ENCODE measurements at places on chromosomes 11 and 22.

DNA sequence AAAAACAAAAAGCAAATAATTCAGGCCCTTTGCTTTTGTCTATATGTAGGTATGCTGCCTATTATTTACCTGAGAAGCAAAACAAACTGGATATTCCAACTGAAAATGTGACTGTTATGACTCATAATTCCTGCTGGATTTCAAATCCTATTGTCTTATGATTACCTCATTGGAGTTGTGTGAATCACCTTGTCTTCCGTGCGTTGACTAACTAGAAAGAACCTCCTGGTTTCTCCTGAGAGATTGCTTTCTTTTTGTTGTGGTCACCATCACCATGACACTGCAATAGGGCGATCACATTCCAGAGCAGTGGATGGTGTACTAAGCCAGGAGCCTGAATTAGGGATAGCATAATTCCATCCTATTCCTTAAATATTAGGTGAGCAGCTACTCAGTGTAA, 23.0 kb upstream of the EXPH5 start:
- peak; percentile 69 for DNase-seq

DNA sequence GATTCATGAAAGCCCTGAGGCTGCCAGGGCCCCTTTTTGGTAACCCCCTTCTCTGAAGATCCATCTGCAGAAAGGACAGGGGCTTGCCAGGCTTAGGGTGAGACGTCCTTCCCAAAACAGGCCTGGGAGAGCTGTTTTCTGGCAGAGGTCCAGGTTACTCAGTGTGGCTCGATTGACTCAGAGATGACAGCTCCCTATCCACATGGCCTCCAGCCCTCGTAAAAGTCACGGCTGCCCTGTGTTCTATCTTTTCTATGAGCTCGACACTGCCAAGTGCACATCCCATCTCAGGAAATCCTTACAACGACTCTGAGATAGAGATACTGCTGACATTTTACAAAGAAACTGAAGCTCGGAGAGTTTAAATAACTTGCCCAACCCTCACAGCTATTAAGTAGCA, 20.4 kb downstream of the ADAMTS8 start:
- peak; percentile 34 for DNase-seq

GRCh38 chr11:70080763-70081162, 2.6 kb downstream of the ANO1 start:
- no peak for DNase-seq

DNA sequence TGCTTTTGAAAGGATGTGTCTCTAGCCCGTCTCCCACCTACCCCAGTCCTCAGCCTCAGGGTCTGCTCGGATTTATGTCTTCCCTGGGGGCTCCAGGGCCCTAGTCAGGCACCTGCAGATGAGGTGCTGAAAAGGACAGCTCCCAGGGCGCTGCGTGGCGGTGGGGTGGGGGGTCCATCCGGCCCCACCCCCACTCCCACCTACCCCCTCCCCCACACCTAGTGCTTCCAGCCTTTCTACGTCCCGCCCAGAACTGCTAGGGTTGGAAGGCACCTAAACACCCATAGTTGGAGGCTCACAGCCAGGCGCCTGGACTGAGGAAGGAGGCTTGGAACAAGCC, 1.4 kb upstream of the ROBO3 start:
- DNase-seq, result no peak

DNA sequence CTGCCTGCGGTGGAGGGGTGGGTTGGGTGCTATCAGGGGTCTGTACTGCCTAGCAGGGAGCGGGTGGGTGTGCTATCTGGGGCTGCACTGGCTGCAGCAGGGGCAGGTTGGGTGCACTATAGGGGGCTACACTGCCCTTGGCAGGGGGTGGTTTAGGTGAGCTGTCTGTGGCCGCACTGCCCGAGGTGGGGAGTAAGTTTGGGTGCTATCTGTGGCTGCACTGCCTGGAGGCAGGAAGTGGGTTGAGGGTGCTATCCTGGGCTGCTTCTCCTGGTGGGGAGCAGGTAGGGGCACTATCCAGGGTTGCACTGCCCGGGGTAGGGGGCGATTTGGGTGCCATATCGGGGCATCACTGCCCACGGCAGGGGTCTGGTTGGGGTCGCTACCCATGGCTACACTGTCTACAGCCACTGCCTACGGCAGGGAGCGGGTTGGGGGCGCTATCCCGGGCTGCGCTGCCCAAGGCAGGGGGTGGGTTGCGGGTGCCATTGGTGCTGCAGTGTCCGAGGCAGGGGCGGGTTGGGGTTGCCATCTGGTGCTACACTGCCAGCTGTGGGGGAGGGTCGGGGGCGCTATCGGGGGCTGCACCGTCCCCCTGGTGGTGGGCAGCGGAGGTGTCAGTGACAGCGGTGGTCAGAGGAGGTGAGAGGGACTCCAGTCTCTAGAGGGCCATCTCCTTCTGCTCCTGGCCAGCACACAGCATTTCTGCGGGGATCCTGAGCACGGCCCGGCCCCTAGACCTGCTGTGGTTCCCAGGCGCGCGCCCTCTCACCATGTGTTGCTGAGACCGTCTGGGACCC, 1.3 kb upstream of the RFPL2 start:
- DNase-seq, result no peak

DNA sequence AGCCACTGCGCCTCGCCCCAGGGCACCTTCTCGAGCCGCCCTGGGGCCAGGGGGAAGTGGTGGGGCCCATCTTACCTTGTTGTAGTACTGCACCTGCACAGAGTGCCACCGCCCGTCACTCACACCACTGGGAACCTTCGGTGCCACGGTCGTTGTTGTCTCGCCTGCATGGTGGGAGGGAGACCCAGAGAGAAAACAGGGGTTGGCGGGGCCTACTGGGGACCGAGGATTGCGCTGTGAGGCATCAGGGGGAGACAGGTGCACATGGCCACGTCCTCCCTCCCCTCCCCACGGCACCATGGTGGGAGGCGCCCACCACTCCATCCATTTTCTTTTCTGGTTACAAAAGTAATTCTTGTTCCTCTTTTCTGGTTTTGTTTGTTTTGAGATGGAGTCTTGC, 97.8 kb downstream of the TRMU start:
- DNase-seq, result no peak

GRCh38 chr11:134821422-134821821, 409.4 kb upstream of the B3GAT1 start:
- DNase-seq, result no peak
